Stimulated activated CD4-positive, alpha-beta T cell treated with anti-CD3 and anti-CD28 coated beads, Interleukin-2, amount 100 ng/mL, for 24 hours (primary cell): ENCODE measurements at places on chromosomes 1 and 21.
A peak's percentile ranks its signal among the peaks of the same experiment; 100 is the strongest.

GRCh38 chr1:166981589-166981988 lies 6.2 kb upstream of the ILDR2 start:
- no peak for DNase-seq

DNA sequence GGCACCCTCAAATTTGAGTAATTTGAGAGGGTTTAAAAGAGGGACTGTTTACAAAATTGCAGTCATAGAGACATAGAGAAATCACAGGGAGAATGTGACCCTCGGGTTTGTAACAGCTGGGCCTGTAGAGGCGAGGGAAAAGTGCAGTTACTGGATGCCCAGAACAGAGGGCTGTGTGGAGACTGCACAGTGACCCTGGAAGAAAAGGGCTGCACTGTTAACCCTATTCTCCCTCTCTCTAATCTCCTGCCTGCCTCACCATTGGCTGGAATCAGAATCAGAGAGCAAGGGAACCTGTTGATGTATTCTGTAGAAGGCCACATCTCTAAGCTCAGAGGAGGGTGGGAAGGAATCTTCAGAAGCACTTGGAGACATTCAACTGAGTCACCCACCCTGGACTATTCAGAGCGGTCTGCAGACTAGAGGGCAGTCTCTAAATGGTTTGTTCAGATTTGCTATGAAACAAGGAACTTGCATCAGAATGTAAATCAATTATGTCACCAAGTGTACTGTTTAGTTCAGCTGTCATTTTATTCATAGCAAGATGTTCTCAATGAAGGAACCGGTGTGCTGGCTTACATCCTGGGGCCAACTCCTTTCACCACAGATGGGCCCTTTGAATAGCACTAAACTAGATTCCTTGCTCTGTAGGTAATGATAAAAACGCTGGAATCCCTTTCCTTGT lies 132.2 kb upstream of the HOOK1 start:
- no peak for DNase-seq

- no peak for DNase-seq
Measured at GRCh38 chr1:241411056-241411775, 54.2 kb upstream of the RGS7 start.

DNA sequence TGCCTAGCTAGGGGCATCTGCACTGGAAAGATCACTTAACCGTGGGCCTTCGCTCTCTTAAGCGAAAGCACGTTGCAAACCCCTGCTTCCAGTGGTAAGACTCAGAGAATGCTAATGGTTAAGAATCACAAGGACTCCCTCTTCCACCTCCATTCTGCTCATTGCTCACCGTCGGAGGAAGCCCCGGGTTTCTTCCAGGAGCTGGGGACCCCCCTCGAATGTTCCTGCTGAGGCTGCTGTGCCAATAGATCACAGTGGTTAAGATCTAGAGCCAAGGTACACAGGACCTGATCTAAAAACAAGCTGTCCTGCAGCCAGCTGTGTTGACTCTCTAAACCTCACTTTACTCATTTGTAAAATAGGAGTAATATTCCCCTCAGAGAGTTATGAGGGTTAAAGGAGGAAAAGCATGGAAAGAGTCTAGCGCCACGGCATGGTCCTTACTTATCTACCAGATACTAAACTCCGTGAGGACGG lies 765 bp downstream of the VAMP3 start:
- DNase-seq: no peak

DNA sequence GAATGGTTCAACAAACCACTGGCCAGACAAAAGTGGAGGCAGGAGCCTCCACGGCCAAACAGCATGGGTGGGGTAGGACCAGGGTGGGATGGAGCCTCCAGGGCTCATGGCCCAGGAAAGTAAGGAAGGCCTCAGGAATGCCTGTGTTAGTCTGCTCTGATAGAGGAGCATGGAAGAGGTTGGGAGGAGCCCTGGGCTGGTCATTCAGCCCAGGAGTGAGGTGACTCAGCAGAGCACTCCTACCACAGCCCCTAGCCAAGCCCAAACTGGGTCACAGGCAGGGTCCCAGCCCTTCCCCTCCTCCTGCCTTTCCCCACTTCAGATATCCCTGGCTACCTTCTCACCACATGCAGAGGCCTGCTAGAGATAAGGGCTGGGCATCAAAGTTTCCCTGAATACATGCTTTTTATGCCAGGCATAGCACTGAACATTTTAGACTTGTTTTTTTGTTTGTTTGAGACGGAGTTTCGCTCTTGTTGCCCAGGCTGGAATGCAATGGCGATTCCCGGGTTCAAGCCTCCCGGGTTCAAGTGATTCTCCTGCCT lies 3.1 kb upstream of the SHISA4 start:
- no peak for DNase-seq

- no peak for DNase-seq
Measured at GRCh38 chr21:28464095-28464494, 528.6 kb downstream of the LTN1 start.

GRCh38 chr1:19346026-19346425 lies 33.9 kb downstream of the SLC66A1 start:
- no peak for DNase-seq

GRCh38 chr1:3509721-3510120 lies 55.3 kb downstream of the ARHGEF16 start:
- no peak for DNase-seq

- DNase-seq: no peak
Measured at GRCh38 chr1:173112129-173112528, 61.4 kb upstream of the TNFSF18 start.

GRCh38 chr21:24890021-24890420 lies 717.3 kb downstream of the MRPL39 start:
- no peak for DNase-seq

GRCh38 chr1:245099401-245099800 lies 55.4 kb upstream of the KIF26B start:
- DNase-seq: no peak

- DNase-seq: no peak
Measured at GRCh38 chr1:207172885-207173284, 68.9 kb downstream of the C4BPA start.

- DNase-seq: no peak
Measured at GRCh38 chr1:22557341-22557950, 5.8 kb upstream of the EPHA8 start.

- no peak for DNase-seq
Measured at GRCh38 chr1:81551946-81552345, 248.8 kb upstream of the ADGRL2 start.

DNA sequence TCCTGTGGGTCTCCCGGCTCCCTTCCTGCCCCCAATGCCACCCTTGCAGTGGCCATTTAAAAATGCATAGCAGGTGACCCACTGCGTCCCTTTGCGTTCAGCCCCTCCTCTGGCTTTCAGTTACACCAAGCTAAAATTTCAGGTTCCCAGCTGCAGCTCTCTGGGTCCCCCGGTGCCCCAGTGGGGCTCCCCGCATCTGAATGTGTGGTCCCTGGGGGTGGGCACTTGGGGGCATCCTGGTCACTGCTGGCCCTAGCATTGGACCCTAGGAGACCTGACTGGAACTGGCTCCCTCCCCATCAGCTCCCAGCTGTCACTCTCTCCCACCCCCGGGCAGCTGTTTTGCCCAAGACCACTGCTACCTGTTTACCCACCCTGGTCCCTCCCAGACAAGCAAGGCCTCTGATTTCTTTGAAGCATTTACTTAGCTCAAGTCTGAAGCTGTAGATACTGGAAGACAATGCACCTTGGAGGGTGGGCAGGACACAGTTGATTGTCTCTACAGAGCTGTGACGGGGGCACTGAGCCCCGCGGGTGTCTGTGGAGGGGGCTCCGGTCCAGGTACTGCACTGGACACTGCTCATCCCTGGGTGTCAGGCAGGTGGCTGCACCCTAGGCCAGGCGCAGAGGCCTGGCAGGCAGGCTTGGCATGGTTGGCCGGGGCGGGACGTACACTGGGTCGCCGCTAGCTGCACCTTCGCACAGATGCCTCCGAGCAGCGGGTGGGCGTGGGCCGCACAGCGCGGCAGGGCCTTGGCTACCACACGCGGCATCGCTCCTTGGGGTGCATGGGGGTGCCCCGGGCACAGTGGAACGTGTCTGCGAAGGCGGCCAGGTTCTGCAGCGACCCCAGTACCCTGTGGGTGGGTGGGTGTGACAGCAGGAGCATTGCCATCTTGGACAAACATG lies 3.9 kb downstream of the PRXL2B start:
- DNase-seq: no peak

DNA sequence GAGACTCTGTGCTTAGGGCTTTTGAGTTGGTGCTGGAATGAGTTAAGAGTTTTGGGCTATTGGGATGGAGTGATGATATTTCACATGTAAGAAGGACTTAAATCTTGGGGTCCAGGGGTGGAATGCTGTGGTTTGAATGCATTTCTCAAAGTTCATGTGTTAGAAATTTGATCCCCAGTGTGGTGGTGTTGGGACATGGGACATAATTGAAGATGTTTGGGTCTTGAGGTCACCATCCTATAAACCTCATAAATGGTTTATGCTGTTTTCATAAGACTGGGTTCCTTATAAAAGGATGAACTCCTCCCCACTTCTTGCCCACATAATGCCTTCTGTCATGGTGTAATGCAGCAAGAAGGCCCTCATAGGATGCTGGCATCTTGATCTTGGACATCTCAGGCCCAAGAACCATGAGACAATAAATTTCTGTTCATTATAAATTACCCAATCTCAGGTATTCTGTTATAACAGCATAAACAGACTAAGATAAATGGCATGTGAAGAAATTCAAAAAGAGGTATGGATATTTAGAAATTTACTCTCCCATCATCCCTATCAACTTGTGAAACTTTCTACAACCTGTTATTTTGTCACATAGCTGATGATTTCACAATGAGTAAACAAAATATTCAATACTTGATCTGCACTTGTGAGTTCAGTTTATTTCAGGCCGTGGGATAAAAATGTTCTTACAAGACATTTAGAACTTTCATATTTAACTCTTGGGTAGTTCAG lies 48.0 kb upstream of the NEK7 start:
- DNase-seq: no peak

DNA sequence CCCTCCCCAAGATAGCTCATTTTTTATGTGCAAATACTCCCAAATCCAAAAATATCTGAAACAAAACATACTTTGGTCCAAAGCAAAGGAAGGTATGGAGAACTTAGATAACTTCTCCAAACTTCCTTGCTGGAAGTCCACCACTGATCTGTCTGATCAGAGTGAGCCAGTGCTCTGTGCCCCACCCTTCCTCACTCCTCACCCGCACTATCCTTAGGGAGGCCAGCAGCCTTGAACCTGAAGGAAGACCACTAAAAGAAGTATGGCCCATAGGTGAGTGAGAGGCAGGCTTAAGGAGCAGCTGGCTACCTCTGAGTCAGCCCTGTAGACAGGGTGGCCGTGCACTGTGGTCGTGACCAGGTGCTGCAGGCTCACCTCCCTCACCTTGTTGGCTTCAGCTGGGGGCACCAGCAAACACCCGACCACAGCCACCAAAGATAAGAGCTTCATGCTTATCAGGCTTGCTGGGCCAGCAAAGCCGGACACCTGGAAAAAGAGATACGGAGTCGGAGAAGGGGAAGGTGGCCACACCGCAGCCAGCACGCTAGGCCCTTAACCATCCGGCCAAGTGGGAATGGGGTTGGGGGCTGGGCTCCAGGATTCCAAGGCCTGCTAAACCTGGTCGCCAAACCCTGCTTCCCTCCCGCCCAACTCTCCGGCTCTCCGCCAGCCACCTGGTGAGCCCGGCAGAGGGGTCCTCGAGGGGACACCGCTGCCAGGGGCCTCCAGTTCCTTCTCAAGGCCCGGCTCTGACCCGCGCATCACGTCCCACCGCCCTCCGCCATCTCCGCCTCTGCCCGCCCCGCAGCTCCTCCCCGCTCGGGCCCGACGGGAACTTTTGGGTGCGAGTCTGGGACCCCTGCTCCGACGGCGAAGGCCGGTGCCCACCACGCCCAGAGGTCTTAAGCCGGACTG lies 543 bp downstream of the TMEM9 start:
- no peak for DNase-seq

- no peak for DNase-seq
Measured at GRCh38 chr1:52190500-52191252, 48.8 kb downstream of the ZFYVE9 start.

- no peak for DNase-seq
Measured at GRCh38 chr1:219463636-219464035, 149.3 kb downstream of the ZC3H11B start.

DNA sequence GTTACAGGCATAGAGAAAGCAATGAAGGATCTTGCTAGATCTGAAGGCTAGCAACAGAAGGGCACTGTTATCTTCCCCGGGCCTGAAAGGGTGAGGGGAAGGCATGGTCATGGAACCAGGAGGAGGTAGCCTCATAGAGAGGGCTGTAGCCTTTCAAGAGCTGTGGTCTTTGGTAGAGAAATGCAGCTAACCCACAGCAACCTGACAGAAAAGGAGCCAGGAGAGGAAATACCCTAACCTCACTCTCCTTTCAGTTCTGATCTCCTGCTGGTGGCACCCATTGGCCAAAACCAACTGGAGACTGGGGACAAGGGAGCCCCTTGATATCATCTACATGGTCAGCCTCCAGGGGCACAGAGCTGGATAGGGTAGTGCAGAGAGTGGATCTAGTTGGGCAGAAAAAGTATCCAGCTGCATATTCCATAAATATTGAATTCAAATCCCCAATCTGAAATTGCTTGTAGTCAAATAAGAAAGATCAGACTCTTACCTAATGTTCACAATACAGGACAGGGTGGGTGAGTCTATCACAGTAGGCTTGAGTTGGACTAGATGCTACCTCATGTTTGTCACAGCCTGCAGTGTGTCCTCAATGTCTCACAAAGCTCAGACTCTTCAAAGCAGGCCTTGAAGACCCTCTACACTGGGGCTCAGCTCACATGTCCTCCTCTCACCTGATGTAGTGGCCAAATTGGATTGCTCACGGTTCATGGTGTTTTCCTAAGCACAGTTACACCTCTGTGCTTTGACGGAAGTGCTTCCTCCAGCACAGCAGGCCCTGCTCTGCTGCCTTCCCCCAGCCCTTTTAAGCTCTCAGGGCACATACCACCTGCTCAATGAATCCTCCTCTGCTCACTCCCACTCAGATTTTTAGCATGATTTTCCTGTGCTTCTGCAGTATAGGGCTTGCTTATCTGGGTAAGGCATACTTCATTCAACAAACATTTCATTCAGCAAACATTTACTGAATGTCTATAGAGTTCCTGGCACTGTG lies 74.1 kb upstream of the JUN start:
- DNase-seq: peak; percentile 4

GRCh38 chr21:24955275-24955961 lies 651.9 kb downstream of the MRPL39 start:
- no peak for DNase-seq

DNA sequence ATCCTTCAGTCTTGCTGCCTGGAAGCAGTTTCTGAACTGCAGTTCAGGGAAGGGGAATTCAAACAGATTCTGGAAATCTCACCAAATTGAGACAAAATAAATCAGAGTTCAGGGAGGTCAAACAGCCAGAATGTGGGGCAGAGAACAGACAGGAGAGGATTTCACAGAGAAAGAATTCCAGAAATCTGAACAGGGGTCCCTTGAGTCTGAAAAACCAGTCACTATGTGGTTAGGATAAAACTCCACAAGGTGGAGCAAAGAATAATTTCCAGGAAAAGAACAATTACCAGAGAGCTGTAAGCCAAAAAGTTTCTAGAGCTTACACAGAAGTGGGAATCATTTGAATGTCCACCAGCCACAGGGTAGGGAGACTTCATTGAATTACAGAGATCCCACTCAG lies 84.7 kb downstream of the URB2 start:
- DNase-seq: no peak

DNA sequence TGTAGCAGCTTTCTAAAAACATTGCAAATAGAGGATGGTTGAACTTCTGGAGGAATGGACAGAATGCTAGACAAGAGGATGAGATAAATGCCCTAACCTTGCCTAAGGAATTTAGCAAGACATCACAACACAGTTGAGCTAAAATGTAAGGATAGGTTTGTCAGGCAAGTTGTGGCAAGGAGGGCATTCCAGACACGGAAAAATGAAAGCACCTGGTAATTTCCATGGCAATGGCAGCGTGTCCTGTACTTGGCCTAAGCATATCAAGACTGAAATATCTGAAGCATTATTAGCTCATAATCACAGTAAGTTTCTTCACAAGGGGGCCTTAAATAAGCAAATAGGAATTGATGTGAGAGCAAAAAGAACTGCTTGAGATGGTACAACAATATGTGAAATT lies 105.1 kb upstream of the USP25 start:
- DNase-seq: no peak
